ENCODE measurements at places on chromosomes 11 and 22.

DNA sequence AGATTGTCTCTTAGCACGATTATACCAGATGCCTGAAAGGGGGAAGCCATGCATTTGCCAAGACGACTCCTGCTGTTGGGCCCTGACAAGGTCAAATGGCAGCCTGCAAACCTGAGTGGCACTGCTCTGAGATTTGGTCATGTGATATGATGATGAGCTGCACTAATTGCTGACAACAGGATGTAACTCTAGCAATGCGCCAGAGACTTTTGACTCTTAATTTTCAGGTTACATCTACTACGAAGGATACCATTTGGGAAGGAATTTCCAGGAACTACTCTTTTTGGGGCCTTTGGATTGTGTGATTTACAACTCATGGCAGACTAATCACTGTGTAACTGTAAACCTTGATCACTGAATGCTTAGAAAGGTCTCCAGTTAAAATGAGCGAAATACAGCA, 13.1 kb downstream of the TREH start:
- DNase-seq = no peak

DNA sequence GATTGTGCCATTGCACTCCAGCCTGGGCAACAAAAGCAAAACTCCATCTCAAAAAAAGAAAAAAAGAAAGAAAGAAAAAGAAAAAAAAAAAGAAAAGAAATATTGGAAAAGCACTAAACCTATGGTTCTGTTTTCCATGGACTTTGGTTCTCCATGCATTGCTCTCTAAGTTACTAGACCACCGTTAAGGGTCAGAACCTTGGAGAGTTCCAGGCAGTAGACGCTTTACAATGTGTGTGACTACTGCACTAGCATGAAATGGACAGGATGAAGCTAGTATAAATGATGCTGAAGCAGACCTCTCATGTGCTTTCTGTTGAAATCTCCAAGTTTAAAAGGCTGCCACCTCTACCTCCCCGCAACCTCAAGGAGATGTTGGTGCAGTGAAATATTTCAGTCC, 63.5 kb downstream of the SIK2 start:
- no peak for DNase-seq

DNA sequence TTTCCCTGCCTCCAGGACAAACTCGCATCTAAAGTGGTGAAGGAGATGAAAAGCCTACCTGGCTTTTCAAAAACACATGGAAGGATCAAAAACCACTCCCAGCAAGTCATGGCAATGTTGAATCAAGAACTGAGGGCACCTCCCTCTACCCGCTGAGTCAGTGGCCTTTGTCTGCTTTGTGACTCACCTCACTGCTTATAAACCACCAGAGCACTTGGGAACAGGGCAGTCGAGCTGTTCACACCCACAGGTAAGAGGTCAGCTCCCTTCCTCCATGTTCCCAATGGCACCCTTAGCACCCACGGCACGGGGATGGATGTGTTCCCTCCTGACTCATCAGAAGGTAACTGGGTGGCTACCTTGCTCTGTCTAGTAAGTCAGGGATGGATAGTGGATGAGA, 21.7 kb downstream of the TENM4 start:
- DNase-seq = peak; percentile 33

DNA sequence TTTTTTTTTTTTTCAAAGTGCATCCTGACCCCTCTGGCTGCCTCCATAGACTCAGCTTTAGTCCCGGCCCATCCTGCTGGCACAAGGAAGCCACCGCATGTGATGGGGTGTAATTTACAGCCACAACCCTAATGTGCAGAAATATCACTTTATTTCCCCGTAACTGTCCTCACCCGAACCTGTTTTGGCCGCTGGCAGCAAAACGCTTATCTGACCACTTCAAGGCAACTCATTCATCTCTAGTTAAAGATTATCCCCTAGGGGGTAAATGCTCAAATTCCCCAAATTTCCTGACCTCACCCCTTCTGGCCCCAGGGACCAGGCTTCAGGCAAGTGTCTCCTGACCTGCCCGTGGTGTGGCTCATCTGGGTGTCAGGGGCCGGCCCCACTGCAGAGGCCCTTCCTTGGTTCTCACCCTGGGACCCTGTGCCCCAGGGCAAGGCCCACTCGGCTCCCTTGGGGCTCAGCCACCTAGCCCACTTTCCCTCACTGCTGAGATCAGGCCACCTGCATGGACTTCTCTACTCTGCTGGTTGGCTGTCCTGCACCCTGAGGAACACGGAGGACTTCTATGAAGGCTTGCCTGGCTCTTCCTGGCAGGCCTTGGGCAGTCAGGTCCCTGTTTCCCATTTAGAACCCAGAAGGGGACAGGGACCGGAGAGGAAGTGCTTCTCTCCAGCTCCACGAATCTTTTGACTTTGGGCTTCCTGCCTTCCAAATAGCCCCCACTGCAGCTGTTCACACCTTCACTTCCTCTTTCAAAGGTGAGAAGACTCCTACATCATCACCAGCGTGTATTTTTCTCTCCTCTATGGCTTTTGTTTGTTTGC, 53.3 kb downstream of the WNT11 start:
- DNase-seq = peak; percentile 40

GRCh38 chr11:116901964-116902688, 64.7 kb upstream of the APOA1 start:
- no peak for DNase-seq

DNA sequence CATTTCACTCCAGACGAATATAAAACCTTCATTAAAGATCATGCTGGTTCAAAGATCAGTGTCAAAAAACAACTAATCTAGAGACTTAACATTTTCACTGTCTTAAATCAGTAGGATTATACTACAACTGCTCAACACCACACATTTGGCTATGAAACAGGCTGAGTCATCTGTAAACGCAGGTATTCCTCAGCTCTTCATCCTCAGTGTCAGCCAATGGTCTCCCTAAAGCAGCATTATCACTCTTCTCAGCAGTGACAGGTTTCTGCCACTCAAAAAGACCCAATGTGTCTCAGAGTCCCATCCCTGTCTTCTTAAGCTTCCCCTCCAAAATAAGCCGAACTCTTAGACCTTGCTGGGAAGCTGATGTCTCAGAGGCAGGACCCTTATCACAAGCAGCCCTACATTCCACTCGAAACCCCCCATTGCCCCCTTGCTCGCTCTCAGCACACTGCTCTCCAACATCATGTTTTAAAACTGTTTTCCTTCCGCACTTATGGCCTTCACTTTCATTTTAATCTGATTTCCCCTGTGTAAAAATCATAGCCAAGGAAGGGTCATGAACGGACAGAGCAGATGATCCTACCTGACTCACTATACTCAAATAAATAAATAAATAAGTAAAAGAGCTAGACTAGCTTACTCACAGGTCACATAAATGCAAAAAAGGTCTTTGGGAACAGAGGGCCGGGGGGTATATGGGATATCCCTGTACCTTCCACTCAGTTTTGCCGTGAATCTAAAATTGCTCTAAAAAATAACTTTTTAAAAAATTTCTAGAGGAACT, 23.0 kb downstream of the CDON start:
- no peak for DNase-seq

All from NK-92 treated with Interleukin-12 subunit alpha and Interleukin-12 subunit beta, amount 100 ng/mL, for 24 hours (cell line).